CD4-positive, alpha-beta T cell treated with Interleukin-17A for 4 hours (primary cell): ENCODE measurements at places on chromosomes 4 and X.
A peak's percentile ranks its signal among the peaks of the same experiment; 100 is the strongest.

GRCh38 chrX:140057001-140057411 lies 91.7 kb upstream of the CXorf66 start:
- peak; percentile 66 for DNase-seq

DNA sequence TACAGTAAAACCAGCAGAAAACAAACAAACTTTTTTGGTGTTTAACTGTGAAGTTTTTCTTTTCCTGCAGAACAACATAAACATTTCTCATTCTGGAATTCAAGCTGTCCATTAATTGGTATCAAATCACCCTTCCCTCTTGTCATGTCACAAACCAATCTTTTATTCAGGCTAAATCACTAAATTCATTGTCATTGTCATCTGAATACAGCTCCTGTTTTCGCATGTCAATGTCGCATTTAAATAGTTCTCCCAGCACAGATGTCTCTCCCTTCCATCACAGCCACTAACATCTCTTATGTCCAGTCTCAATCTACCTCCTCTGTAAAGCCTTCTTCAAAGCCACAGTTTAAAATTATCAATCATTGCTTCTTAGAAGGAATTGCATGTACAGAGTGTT lies 192.1 kb upstream of the PCDH10 start:
- DNase-seq, result no peak

DNA sequence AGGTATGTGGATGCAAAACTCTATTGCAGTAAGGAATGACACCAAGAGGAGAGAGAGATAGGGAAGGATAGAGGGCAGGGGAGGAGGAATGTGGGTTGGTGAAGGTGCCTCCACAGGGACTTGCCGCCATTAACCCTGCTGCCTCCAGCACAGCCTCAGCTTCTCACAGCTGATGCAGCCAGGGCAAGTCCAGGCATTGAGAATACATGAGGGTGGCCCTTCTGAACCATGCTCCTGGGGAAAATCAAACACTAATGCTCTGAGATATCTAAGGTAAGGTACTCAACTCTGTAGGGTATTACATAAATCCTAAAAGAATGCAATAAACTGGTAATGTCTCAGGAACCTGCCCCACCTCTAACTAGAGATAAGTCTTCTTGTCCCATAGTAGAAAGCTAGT lies 28.7 kb downstream of the UGT2B7 start:
- no peak for DNase-seq

DNA sequence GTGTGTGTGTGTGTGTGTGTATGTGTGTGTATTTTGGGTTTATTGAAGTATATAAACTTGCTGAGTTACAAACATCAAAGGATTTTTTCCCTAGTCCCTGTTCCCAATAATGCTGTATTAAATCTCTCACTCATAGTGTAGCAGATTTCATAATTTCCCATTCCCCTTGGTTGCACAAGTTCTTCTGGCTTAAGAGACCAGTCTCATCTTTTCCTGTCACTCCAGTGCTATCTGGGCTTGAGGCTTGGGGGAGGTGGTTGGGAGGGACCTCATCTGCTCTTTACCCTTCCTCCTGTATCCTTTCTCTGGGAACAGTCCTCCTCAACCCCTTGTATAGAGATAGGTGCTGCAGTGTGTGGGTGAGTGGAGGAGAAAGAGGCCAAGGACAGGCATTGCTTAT lies 285.4 kb upstream of the BOD1L1 start:
- no peak for DNase-seq

DNA sequence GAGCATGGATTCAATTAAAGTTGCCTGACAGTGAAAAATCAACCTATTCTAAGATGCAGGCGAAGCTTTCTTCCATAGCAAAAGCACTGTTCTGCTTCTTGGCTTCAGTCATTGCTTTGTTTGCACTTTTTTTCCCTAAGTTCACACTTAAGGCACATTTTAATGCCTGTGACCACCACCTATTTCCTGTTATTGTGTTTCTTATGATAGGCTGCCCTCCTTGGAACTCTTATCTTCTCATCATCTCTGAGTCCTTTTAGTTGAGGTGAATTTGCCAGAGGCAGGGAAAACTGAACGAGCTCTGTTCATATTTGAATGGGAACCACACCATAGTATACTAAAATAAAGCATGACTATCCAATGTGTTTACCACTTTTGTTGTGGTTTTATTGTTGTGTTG lies 119.8 kb downstream of the SPCS3 start:
- no peak for DNase-seq

GRCh38 chrX:7574325-7574724 lies 268.6 kb upstream of the VCX start:
- no peak for DNase-seq

DNA sequence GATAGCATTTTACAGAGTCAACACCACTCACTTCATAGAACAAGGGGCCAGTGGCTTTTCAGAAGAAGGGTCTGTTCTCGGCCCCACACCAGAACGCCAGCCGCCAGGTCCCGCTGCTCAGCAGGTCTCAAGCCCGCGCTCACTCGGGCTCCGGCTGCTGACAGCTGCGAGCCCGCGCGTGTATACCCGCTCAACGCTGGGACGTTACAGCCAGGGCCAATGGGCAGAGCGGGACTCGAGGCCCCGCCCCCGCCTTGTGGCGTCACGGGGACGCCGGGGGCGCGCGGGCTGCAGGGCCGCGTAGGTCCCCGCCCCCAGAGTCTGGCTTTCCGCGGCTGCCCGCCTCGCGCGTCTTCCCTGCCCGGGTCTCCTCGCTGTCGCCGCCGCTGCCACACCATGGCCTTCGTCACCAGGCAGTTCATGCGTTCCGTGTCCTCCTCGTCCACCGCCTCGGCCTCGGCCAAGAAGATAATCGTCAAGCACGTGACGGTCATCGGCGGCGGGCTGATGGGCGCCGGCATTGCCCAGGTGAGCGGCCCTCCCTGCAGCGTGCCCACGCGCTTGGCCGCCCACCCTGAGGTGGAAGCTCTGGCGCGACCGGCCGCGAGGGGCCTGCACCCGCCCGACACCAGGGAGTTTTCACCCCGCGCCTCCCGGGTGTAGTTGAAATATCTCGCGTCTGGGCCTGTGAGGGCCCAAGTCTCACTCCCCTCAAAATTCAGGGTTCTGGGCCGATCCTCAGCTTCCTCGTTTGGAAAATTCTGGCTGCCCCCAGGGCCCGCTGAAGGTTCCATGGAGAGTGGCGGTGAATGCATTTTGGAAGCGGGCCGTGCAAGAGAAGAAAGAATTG lies at the start of gene HADH:
TSS of gene HADH (plus strand) at position 353 of the 850 bp plus-strand sequence. CDS start at position 397, 44 bp downstream.
- peak; percentile 96 for DNase-seq

DNA sequence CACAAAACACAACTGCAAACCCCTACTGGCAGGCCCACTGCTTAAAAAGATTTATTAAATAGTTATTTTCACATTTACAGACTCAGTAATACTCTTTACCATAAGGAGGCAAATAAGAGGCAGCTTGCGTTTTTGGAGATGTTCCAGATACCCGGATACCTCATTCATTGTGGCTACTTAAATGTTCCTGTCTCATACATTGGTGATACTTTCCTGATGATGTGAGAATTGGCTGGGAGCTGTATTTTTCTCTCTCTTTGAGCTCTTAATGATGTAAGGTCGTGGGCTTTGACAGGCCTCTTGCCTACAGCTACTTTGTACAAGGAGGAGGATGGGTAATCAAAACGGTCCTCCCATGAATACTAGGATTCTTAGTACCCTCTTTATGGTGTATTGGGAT lies 101.5 kb downstream of the AKAP4 start:
- no peak for DNase-seq

DNA sequence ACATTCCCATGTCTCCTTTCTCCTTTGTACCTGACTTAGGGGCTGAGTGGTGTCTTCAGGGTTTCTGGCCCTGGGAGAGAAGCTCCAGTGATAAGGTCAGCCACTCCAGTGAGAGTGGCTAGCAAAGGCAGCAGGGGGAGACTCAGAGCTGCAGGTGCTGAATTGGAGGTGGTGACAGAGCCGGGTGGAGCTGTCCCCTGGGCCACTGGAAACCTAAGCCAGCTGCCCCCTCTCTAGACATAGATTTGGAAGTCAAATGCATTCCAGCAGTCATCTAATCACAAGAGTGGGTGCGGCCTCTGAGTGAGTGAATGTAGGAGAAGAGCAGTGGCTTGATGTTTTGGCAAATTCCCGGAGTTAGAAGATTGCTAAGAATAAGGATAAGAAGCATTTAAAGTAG lies 28.5 kb downstream of the TRIM2 start:
- peak; percentile 13 for DNase-seq

GRCh38 chr4:15213302-15213970 lies 211.2 kb downstream of the CPEB2 start:
- no peak for DNase-seq

DNA sequence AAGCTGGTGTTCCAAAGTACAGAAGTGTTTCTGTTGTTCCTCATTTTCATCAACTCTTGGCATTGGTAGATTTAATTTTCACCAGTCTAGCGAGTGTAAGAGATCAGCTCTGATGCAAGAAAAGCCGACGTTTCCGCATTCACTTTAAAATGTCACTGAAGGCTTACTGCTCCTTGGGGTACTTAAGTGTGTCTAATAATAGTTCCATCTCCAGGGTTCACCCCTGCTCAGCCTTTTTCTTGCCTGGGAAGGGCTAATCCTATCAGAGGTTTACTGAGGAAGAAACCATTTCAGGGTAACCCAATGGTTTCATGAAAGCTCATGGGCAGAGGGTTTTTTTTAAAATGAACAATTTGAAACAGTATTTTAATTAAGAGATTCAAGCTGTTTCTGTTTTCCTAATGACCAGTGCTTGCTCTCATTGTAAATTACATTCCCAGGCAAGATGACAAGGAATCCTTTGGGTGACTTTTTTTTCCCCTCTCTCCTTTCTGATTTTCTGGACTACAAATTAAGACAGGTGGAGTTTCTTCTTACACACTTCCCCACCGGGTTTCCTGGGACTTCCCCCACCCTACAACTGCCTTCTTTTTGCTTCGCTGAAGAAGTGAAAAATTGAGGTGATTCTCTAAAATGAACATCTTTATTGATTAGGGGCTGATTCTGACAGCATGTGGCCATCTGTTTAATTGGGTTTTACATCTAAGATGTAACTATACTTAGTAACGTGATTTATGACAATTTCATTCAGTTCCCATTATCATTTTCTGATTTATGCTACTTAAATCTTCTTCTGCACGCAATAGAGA lies 78.7 kb upstream of the CBLL2 start:
- no peak for DNase-seq

GRCh38 chr4:47774079-47774478 lies 63.8 kb downstream of the CORIN start:
- no peak for DNase-seq

DNA sequence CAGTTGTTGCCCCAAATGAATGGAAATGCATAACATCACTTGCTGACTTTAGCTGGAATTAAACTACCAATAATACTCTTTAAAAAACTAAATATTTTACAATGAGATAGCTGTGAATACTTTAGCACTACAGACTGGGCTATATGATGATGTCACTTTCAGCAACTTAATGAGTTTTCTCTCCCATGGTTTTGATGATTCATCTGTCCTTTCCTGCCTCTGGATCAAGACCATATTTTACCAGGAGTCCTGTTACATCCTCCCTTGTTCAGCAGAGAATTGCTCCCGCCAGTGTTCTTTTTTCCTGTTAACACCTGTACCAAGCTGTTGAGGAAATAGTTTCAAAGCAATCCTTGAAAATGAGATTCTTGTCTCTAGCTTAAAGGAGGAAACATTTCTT lies 543.0 kb downstream of the SPRY1 start:
- no peak for DNase-seq

DNA sequence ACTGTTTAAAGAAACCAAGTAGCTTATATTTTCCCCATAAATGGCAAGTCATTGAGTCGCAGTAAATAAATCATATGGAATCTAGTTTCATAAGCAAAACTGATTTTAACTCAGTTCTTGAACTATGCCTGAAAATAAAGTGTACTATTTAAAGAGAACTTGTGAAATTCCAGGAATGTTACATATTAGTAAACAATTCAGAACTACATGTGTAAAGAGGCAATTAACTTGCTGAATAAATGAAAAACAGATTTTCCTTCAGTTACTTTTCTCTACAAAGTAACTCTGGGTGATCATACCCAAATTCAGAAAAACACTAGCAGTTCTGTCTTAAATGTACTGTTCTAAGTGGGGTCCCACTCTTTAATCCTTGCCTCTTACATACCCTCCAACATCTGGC lies 236.1 kb upstream of the EDNRA start:
- DNase-seq, result no peak

GRCh38 chr4:172726001-172726423 lies 442.6 kb upstream of the GALNT7 start:
- DNase-seq, result no peak

DNA sequence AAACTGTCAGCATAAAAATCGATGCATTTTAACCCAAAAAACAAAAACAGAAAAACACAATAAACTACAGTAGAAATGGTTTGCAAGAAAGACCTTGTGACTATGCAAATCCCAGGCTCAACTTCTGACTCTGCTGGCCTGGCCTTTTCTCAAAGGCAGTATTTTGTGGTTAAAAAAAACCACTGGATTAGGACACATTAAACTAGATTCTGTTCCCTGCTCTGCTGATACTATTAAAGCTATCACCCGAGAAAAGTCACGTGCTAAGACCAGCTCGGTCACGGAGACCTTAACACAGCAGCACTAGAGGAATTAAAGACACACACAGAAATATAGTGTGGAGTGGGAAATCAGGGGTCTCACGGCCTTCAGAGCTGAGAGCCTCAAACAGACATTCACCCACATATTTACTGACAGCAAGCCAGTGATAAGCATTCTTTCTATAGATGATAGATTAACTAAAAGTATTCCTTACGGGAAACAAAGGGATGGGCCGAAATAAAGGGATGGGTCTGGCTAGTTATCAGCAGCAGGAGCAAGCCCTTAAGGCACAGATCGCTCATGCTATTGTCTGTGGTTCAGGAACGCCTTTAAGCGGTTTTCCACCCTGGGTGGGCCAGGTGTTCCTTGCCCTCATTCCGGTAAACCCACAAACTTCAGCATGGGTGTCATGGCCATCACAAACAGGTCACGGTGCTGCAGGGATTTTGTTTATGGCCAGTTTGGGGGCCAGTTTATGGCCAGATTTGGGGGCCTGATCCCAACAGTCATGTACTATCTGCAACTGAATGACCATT lies 16.1 kb downstream of the CBR4 start:
- no peak for DNase-seq

- DNase-seq, result no peak
Observed at GRCh38 chrX:24150898-24151297, 1.4 kb downstream of the ZFX start.

GRCh38 chr4:32025851-32026459 lies 1305.8 kb downstream of the PCDH7 start:
- no peak for DNase-seq

DNA sequence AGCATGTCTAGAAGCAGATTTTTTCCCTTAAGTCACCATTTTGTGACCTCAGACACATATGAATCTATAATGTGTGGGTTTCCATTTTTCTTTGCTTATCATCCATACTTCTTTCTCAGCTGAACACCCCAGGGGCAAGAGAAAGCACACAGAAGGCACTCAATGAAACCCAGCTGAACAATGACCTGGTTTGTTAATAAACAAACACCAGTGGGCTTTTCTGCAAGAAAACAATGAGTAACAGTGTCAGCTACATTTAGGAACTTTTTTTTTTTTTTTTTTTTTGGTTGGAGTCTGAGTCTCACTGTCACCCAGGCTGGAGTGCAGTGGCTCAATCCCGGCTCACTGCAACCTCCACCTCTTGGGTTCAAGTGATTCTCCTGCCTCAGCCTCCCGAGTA lies 40.7 kb upstream of the KLF3 start:
- DNase-seq, result no peak
